ENCODE measurements at places on chromosomes 12 and 14.

DNA sequence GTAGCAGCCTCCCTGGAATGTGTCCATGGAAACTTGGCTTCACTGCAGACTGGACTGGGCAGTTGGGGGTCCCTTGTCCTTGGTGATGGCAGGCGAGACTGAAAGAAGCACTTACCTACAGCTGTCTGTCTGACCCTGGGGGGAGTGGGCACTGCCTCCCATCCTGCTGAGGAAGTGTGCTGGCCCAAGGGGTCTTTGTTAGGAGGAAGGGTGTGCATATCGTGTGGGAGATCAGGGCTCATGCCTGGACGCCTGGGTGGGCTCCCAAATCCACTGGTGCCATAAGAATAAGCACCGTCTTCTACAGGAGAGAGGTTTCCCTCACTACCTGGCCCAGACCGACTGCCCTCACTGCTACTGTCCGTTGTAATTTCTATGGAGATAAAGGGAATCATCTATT, 81.4 kb downstream of the PIWIL1 start:
- no peak for DNase-seq

DNA sequence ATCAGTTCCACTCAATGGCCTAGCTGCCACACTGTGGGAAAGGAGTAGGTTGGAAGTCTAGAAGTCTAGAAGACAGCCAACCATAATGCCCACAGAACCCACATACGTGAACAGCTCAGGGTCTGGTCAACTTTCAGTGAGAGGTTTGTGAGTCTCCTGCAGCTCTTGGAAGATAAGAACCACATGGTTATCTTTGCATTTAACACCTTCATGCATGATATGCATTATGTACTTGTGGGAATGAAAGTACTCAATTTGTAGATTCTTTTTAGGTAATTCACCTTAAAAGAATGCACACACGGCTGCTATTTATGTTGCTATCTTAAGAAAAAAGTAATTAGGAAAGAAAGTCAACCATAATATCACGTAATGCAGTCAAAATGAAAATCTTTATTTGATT, 126.7 kb downstream of the ESRRB start:
- DNase-seq: no peak

GRCh38 chr12:6084261-6084968, 40.1 kb downstream of the VWF start:
- DNase-seq: no peak

DNA sequence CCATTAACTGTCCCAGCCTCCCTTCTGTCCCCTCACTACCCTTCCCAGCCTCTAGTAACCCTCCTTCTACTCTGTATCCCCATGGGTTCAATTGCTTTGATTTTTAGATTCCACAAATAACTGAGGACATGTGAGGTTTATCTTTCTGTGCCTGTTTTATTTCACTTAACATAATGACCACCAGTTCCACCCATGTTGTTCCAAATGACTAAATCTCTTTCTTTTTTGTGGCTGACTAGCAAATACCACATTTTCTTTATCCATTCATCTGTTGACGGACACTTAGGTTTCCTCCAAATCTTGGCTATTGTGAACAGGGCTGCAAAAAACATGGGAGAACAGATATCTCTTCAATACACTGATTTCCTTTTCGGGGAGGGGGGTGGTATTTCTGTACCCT, 65.7 kb downstream of the PRKD1 start:
- DNase-seq: no peak

All from hematopoietic multipotent progenitor cell (in vitro differentiated cells).